ENCODE measurements at places on chromosomes 6 and 20. TPM values are rescaled to one million over a fixed set of nuclear protein-coding genes. Genes with fewer than 3 reads are reported as not detected.

GRCh38 chr6:43435682-43436437 is 8.5 kb downstream of the ABCC10 start:
- H3K36me3 ChIP-seq: peaks cover 9% of the 10 kb centered on the region
- H3K27ac ChIP-seq: peak overlapping the region; percentile 93
- H3K4me3 ChIP-seq: no peak overlapping the region
- no peak for DNase-seq
- peaks cover 25% of the 10 kb centered on the region for H3K4me1 ChIP-seq
- no peaks in the 10 kb centered on the region for H3K27me3 ChIP-seq

Gene CGA
- total RNA-seq: not detected

DNA sequence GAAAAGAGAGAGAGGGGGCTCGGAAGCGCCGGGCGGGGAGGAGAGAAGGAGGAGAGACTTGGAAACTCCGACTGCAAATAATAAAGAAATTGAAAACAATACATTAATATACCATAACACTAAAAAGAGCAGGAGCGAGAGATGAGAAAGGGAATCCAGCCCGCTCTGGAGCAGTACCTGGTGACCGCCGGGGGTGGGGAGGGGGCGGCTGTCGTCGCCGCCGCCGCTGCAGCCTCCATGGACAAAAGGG is 338 bp downstream of the E2F3 start:
- no peak for DNase-seq
- H3K27me3 ChIP-seq: no peaks in the 10 kb centered on the region
- peak overlapping the region; percentile 97 for H3K27ac ChIP-seq
- H3K36me3 ChIP-seq: no peaks in the 10 kb centered on the region
- peak overlapping the region; percentile 98 for H3K4me3 ChIP-seq
- H3K4me1 ChIP-seq: peaks cover 16% of the 10 kb centered on the region

Gene PHACTR2
- 295 TPM for total RNA-seq

DNA sequence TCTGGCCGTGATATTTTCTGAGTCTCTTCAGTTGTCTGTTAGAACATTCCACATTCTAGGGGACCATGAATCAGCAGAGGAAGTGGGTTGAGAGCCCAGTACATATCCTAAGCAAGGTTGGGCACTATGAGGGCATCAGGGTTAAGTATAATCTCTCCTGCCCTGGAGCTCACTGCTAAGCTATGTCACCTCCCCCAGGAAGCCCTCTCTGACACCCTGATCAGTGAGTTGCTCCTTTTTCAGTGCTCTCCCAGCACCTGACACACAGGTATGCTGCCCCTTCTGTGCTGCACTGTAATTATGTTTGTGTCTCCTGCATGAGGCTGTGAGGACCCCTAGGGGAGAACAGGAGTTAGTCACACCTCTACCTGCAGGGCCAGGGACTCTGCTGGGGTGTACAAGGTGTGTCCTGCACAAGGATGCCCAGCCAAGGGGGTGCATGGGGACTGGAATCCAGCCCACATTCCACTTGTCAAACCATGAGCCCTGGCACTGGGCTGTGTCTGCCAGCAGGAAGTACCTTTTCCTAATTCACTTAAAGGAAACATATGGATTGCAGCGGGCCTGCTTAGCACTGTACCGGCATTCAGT is 3.9 kb downstream of the RAB44 start:
- DNase-seq: no peak
- H3K4me3 ChIP-seq: no peak overlapping the region
- H3K36me3 ChIP-seq: no peaks in the 10 kb centered on the region
- H3K27ac ChIP-seq: no peak overlapping the region
- no peaks in the 10 kb centered on the region for H3K4me1 ChIP-seq
- peaks cover 7% of the 10 kb centered on the region for H3K27me3 ChIP-seq

Gene RBBP8NL
- not detected for total RNA-seq

DNA sequence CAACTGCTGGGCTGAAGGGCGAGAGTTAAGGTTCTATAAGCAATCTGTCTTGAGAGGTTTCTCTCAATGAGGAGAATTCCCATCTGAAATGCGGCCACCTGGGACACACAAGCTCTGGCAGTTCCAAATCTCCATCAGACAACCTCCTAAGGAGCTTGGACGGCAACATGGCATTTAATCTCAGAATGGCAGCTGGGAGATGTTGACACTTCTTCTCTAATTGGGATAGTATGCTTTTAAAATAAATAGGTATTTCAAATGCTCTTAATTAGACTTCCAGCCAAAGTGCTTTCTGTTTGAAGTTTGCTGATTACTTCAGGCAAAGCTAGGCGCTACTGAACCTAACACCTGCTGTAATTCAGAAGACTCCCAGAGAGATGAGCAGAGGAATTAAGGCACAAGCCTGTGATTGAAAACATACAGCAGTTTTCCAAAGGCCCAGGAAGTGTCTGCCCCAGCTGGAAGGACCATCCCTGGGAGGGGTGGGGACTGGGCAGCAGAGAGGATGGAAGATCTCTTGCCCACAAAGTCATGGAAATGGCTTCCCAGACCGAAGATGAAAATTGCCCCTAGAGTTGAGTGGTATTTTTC is 59.1 kb upstream of the KCNK16 start:
- no peak for DNase-seq
- H3K4me3 ChIP-seq: no peak overlapping the region
- H3K27me3 ChIP-seq: no peaks in the 10 kb centered on the region
- H3K4me1 ChIP-seq: peaks cover 44% of the 10 kb centered on the region
- peaks cover 2% of the 10 kb centered on the region for H3K36me3 ChIP-seq

DNA sequence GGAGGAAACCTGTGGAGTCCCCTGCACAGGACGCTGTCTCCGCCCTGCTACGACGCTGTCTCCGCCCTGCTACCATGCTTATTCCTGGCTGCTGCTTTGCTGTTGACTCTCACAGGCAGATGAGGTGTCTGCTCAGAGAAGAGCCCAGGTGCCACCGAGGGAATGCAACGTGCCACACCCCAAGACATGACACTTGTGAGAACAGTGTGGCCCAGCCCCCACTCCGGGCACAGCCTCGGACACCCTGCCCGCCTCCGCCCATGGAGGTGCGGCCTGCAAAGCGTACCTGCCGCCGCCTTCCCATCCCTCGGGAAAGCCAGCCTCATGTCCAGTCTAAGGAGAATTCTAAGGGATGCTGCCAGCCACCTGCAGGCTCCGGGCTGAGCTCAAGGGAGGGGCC is 15.6 kb upstream of the MRGBP start:
- H3K27ac ChIP-seq: no peak overlapping the region
- no peak for DNase-seq
- H3K4me3 ChIP-seq: no peak overlapping the region
- no peaks in the 10 kb centered on the region for H3K36me3 ChIP-seq
- H3K4me1 ChIP-seq: peaks cover 4% of the 10 kb centered on the region

All from osteocyte (in vitro differentiated cells).